ENCODE measurements at places on chromosomes 1 and 21.

GRCh38 chr21:33032434-33033047 lies 6.8 kb downstream of the OLIG2 start:
- DNase-seq, result no peak

DNA sequence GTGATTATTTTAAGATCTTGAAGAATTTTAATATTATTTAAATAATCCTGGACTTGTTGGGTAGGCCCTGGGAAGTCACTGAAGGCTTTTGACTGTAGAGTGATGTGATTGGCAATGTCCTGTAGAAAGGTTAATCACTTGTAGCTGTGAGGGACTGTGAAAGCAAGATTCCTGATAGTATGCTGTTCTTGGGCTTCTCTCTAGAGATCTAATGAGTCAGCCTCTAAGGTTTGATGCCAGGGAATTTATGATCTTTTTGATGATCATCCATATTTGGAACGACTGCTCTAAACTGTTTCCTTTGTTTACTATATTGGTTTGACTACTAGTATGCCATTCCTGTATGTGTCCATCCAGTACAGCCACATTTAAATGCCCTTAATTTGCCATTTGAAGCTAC lies 56.5 kb downstream of the CAMSAP2 start:
- DNase-seq, result no peak

DNA sequence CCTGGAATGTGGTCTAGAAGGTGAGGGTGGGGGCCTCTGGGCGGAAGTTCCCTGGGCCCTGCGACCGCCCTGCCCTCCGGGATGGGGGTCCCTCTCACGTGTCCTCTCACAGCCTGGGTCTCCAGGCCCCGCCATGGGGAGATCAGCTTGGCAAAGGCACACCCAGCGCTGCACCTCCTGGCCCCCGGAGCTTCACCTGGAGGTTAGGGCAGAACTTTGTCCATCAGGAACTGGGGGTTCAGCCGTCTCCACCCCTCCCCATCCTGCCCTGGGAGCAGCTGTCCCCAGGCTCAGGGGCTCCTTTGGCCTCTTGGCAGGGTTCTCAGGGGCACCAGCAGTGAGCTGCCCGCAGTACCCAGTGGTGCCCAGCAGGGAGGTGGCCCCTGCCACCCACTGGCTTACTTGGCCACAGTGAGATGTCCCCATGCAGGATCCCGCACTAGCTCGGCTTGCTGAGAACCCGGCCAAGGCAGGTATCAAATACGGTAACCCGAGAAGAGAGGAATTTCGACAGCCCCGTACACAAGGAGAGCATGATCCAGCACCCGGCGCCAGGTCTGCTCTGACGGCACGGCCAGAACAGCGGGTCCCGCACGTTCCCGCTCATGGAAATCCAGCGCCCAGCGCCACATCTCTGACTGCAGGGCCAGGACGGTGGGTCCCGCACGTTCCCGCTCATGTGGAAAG lies 36.7 kb downstream of the RRP1 start:
- DNase-seq, result peak; percentile 42

DNA sequence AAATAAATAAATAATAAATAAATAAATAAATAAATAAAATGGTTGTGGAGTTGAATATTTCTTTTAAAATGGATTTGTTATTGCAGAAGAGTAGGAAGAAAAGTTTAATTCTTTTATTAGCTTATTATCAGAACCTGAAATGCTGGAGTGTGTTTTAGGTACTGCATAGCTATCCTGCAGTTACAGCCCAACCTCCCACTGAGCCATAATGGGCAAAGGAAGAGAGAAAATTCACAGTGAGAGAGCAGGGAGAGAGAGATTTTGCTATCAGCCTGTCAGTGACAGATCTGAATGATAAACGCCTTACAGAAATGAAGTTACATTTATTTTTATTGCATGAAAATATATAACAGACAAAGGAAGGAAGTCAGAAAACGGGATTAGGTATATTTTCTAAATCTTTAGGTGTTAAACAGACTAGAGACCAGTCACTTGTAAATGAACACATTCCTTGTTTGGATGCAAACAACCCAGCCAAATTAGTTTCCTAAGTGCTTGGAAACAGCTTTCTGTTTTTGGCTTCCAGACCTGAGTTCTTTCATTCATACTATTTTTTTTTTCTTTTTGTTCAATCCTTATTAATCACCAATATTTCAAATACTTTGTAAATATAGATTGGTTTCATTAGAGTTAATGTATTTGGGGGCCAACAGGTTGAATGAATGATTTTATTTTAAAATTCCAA lies 425.3 kb downstream of the USP25 start:
- DNase-seq, result no peak

GRCh38 chr1:32622806-32623681 lies 27.3 kb downstream of the ZBTB8OS start:
- DNase-seq, result no peak

GRCh38 chr1:13899856-13900255 lies 199.9 kb downstream of the PRDM2 start:
- DNase-seq, result no peak

DNA sequence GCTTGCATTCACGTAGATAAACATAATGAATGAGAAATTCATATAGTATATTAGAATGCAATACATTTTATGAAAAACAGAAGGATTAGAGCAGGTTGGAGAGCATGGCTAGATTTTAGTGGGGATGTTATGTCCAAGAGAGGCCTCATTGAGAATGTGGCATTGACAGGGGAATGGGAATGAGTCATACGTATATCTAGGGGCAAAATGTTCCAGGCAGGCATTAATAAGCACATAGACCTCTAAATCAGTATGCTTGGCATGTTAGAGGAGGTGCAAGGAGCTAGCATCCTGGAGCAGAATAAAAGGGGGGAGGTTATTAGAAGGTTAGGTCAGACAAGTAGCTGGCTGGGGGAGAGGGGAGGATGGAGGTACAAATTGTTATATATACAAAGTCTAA lies 93.0 kb downstream of the USH2A start:
- DNase-seq, result no peak

DNA sequence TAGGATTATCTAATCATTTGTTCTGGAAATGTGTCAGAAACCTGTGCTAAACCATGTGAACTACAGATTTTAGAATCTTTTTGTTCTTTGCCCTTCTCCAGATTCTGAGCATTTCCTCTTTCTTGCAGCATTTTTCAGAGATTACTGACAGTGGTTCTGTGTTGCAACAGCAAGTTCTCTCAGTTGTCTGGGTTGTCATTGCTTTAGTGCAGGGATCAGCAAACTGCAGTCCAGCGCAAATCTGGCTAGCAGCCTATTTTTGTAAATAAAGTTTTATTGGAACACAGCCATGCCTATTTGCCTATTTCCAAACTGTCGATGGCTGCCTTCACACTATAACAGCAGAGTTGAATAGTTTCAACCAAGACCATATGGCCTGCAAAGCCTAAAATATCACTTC lies 66.3 kb upstream of the LRRC8D start:
- peak; percentile 64 for DNase-seq

GRCh38 chr1:92961896-92962752 lies 862 bp upstream of the DIPK1A start:
- peak; percentile 63 for DNase-seq

DNA sequence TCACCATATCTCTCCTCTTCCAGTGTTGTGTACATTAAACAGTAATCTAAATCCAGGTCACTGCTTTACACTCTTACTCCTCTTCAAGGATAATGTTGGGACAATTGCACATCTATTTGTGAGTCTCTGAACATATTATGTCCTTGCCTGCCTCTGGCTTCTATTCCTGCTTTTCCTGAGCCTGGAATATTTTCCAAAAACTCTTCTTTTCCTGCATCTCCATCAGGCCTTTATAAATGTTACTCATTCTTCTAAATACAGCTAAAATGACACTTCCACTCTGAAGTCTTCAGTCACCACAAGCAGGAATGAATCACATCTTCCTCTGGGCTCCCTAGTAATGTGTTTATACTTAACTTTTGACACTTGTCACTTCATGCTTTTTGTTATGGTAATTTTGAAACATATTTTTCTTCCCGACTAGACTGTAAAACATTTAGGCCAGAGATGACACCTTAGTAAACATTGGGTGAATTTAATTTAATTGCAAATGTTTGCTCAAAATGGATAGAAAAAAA lies 396.0 kb downstream of the LRRIQ3 start:
- no peak for DNase-seq

DNA sequence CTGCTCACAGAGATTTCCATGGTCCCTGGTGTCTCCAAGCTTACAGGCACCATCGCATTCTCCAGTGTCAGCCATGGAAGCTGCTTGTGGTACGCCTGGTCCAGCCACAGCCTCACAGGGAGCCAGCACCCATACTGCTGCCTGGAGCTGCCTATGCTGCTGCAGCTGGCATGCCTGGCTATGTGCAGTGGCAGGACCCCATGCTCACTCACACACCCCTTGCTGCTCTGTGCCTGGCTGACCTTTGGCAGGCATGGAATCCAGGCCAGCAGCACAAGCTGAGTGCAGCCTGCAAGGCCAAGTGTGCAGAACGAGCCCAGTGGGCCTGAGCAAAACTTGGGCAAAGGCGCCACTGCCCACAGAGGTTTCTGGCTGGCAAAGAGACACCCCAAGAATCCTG lies 26.4 kb upstream of the DENND1B start:
- no peak for DNase-seq

GRCh38 chr1:165988275-165988674 lies 160.9 kb downstream of the UCK2 start:
- no peak for DNase-seq

GRCh38 chr1:227356620-227357146 lies 38.4 kb upstream of the CDC42BPA start:
- DNase-seq, result no peak

GRCh38 chr1:234261545-234261944 lies 111.7 kb upstream of the COA6 start:
- no peak for DNase-seq

- DNase-seq, result no peak
These were observed 175.8 kb upstream of the NFIA start for GRCh38 chr1:60906526-60906925.

DNA sequence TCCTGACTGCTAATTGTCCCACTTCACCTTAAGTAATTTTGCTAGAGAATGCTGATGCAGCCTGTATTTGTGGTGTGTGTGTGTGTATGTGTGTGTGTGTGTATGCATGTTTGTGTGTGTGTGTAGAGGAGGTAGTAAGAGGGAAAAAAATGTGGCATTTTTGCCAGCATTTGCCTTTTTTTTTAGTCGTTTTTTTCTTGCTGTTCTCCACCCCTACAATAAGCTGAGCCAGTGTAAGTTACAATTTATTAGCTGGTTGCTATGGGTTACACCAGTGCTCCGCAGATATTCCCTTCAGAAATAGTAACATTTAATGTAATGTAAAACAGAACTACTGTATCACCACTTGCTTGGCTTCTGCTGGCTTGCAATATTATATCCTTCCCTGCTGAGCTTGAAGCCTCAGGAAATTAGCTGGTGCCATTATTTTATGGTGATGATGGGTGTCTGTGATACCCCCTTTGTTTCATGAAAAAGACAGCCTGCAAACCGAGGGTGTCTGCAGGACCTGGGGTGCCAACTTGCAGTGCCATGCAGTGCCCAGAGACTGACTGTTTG lies 23.4 kb upstream of the IGSF3 start:
- DNase-seq, result no peak

- no peak for DNase-seq
These were observed 9.4 kb downstream of the HSPG2 start for GRCh38 chr1:21927533-21928237.

DNA sequence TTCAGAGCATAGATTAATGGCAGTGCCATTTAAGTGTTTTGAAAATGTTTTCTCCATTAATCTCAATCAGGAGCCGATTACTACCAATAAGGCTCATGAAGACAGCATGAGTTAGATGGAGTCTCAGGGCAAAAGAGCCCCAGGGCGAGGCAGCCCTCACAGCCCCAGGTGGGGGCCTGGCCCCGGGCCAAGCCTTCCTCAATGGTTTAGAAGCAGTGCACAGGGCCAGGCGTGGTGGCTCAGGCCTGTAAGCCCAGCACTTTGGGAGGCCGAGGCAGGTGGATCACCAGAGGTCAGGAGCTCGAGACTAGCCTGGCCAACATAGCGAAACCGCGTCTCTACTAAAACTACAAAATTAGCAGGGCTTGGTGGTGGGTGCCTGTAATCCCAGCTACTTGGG lies 348.1 kb upstream of the VAMP3 start:
- DNase-seq, result no peak

DNA sequence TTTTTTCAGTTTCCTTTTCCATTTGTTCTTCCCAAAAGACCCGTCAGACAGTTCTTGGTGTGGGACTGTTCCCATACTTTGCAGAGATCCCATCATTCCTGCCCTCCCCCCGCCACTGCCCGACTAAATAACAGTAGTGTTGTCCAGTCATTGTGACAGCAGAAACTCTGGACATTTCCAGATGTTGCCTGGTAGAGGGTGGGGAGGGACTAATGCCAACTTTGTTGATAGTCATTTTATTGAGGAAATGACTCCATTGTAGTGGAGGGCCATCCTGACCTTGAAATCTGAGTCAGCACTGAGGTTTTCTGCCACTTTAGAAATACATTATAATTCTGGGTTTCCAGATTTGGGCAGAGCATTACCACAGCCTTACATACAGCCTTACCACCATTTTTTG lies 85.4 kb downstream of the CEP350 start:
- peak; percentile 42 for DNase-seq

GRCh38 chr1:98478121-98478520 lies 183.4 kb upstream of the SNX7 start:
- DNase-seq, result no peak

- no peak for DNase-seq
These were observed 241.2 kb upstream of the MAP1LC3C start for GRCh38 chr1:242240077-242240476.

GRCh38 chr1:169595764-169596711 lies 9.8 kb upstream of the F5 start:
- no peak for DNase-seq

- DNase-seq, result peak; percentile 50
These were observed 69.6 kb downstream of the PIK3R3 start for GRCh38 chr1:46062651-46063319.

- DNase-seq, result no peak
These were observed 145.1 kb downstream of the CASZ1 start for GRCh38 chr1:10651389-10651766.

DNA sequence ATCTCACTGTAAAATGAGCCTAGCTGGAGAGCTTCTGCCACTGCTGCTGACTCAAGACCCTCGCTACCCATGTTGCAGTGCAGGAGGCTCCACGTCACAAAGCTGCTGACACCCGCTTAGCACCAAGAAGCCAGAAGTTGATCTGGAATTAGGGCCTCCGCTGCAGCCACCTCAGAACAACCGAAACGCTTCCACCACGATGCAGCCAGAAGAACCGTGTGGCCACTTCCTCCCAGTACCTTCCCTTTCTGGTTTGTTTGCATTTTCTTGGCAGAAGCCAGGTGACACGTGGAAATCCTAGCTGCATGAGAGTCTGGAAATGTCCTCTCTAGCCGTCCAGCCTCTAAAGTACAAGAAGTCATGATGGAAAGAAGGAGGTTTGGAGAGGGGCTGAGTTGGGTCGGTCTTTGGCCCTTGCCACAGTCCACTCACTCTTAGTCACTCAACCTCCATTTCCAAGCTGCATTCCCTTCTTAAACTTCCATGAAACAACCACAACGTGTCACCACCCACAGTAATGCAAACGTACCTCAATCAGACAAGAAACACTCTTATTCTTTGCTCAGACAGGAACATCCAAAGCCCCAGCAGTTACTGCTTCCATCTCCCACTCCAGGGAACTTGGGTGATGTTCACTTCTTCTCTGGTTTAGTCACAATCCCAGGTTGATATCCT lies 10.0 kb upstream of the CDA start:
- DNase-seq, result no peak

GRCh38 chr1:65259816-65260215 lies 49.5 kb upstream of the DNAJC6 start:
- DNase-seq, result no peak

- DNase-seq, result no peak
These were observed 10.9 kb upstream of the BATF3 start for GRCh38 chr1:212710566-212710965.

- no peak for DNase-seq
These were observed 70.2 kb upstream of the CDC42BPA start for GRCh38 chr1:227388214-227389168.

- no peak for DNase-seq
These were observed 134.4 kb upstream of the SMYD2 start for GRCh38 chr1:214146523-214146922.
